Activated T-helper 1 cell treated with anti-CD3 and anti-CD28 coated beads, Interleukin-12 subunit alpha, Interleukin-12 subunit beta, Interleukin-2, Interleukin-4 antibody, amounts not matched to agents 30 ng/mL and 10 ng/mL and 1 ng/mL, durations not matched to agents 14 hours and 24 hours and 36 hours (primary cell): ENCODE measurements at places on chromosomes 3 and 15. TPM values are rescaled to one million over a fixed set of nuclear protein-coding genes. Genes with fewer than 3 reads are reported as not detected.

The ALPK3 gene
- 0.10 and 0.66 TPM in 2 replicates for total RNA-seq

The ALG1L2 gene
- not detected in 2 replicates for total RNA-seq

The IL17RE gene
- 3.2 and 3.5 TPM in 2 replicates for total RNA-seq

The CAPN3 gene
- 1.5 and 1.6 TPM in 2 replicates for total RNA-seq

The TMEM42 gene
- 8.6 and 10.0 TPM in 2 replicates for total RNA-seq

The ZNF35 gene
- total RNA-seq, result 4.8 and 5.5 TPM in 2 replicates

The SPINT1 gene
- total RNA-seq, result 11.0 and 12.4 TPM in 2 replicates

The SPRED1 gene
- total RNA-seq, result 0.49 and 0.54 TPM in 2 replicates

The HMG20A gene
- 42.5 and 46.5 TPM in 2 replicates for total RNA-seq

- no peaks in the 10 kb centered on the region for H3K4me1 ChIP-seq
- no peak overlapping the region for H3K4me3 ChIP-seq
- no peaks in the 10 kb centered on the region for H3K36me3 ChIP-seq
- peaks cover 36% of the 10 kb centered on the region for H3K27me3 ChIP-seq
Measured at GRCh38 chr3:10523561-10523960, 18.2 kb upstream of the ATP2B2 start.

DNA sequence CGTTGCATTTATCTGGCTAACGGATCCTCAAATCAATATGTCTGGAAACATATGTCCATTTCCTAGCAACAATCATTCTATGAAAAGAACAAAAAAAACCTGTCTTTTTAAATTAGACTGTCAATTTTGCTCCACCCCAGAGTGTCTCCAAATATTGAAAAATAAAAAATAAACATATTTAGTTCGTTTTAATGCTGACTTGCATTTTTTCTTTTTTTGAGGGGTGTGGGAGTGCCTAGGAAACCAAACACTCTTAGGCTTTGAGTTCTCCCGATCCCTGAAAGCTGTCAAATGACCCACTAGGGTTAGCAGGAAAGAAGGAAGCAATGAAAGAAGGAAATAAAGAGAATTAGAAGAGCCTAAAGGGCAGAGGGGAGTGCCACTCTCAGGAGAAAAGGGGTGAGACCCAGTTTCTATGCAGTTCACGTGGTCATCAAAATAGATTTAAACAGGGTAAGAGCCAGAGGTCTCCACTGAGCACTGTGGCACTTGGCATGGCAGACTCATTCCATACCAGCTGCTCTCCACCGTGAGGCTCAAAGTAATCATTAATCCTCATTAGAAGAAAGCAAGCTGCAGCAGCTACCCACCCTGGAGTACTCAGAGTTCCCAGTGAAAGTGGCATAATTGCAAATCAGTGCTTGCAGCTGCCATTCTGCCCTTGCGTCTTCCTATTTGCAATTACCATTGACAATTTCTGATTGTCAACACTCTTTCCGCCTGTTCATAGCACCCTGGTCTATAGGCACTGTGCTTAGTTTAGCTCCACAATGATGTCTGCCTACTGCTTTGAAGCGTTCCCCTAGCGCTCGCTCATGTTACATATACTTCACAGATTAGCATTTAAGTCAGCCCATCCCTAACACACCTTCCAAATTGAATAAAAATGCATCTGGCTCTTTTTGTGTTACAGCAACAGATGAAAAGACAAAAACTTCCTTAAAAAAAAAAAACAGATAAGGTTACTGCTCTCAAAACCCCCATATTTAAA, 32.3 kb downstream of the PDZRN3 start:
- no peaks in the 10 kb centered on the region for H3K36me3 ChIP-seq
- no peak for DNase-seq
- no peak overlapping the region for H3K27ac ChIP-seq
- H3K27me3 ChIP-seq, result peaks cover 2% of the 10 kb centered on the region
- H3K4me3 ChIP-seq, result no peak overlapping the region

- DNase-seq, result no peak
- H3K36me3 ChIP-seq, result peaks cover 7% of the 10 kb centered on the region
- peak overlapping the region; percentile 7 for H3K27ac ChIP-seq
- no peaks in the 10 kb centered on the region for H3K27me3 ChIP-seq
- no peak overlapping the region for H3K4me3 ChIP-seq
Measured at GRCh38 chr3:188667926-188668325, 503.8 kb upstream of the TPRG1 start.

- DNase-seq, result no peak
- H3K36me3 ChIP-seq, result no peaks in the 10 kb centered on the region
- H3K27me3 ChIP-seq, result peaks cover 11% of the 10 kb centered on the region
- no peak overlapping the region for H3K4me3 ChIP-seq
Measured at GRCh38 chr15:35757361-35757760, 211.4 kb upstream of the DPH6 start.

- no peak overlapping the region for H3K27ac ChIP-seq
- no peak overlapping the region for H3K4me3 ChIP-seq
- peaks cover 2% of the 10 kb centered on the region for H3K27me3 ChIP-seq
Measured at GRCh38 chr3:143337387-143337786, 217.8 kb downstream of the CHST2 start.

- no peak overlapping the region for H3K27ac ChIP-seq
- H3K4me1 ChIP-seq, result no peaks in the 10 kb centered on the region
- no peak for DNase-seq
- H3K4me3 ChIP-seq, result no peak overlapping the region
Measured at GRCh38 chr3:147299656-147300055, 106.7 kb downstream of the ZIC4 start.

DNA sequence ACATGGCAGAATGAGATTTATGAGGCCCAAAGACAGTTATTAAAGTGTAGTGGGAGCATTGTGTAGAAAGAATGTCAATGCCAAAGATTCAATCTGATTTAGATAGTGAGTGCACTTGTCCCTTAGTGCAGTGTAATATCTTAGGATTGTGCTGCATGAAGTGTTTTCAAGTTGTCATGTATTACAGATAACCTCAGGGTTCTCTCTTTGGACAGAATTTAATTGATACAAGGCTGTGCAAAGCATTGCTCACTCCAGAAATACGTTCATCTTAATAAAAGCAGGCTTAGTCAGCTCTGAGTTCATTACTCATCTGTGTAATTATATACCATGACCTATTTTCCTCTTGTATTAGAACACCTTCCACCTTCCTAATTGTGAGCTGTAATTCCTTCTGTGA, 16.0 kb upstream of the GPR171 start:
- no peak overlapping the region for H3K4me3 ChIP-seq
- H3K36me3 ChIP-seq, result peaks cover 35% of the 10 kb centered on the region
- no peak for DNase-seq
- no peaks in the 10 kb centered on the region for H3K27me3 ChIP-seq
- peaks cover 15% of the 10 kb centered on the region for H3K4me1 ChIP-seq
- no peak overlapping the region for H3K27ac ChIP-seq
